ENCODE measurements at places on chromosomes 11 and 22. TPM values are rescaled to one million over a fixed set of nuclear protein-coding genes. Genes with fewer than 3 reads are reported as not detected.

The GGTLC3 gene
- total RNA-seq = not detected

The SMC1B gene
- total RNA-seq = 0.13 TPM

The CABP7 gene
- under 0.01 TPM for total RNA-seq

The C11orf97 gene
- total RNA-seq = not detected

The C11orf52 gene
- 1.1 TPM for total RNA-seq

Data from aortic smooth muscle cell (primary cell).